ENCODE measurements at places on chromosomes 6 and 20.
A peak's percentile ranks its signal among the peaks of the same experiment; 100 is the strongest.

DNA sequence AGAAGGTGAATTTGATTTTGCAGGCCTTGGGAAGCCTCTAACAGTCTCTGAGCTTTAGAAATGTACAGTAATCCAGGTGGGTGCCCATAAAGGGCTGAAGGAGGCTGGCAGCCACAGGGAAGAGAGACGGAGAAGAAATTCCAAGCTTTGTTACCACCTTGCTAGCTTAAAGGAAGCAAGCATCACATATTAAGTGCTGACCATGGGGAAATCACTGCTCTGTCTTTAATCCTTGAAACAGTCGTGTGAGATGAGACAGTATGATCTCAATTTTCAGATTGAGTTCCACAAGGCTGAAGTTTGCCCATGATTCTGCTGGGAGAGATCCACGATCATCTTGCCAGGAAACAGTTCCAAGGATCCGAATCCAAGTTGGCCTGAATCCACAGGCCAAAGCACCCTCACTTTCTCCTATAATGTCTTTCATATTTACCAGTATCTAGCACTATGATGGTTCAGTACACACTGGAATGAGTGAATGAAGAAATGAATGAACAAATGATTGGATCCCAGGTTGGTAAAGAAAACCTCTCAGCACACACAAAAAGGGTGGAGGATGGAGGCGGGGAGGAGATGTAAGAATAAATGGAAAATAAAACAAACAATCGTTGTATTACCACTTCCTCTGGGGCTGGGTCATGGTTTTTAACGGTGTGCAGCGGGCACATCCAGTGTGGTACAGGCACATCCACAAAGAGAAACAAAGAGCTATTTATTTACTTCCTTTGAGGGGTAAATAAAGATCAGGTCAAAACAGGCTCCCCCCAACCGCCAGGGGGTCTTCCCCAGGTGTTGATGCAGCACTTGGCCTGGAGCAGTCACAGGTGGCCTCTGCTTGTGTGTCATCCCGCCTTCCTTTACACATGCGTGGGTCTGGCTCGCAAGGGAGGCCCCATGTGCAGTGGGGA lies 28.2 kb upstream of the TAF8 start:
- DNase-seq: peak; percentile 39

- no peak for DNase-seq
These were observed 42.1 kb downstream of the IYD start for GRCh38 chr6:150410906-150411305.

DNA sequence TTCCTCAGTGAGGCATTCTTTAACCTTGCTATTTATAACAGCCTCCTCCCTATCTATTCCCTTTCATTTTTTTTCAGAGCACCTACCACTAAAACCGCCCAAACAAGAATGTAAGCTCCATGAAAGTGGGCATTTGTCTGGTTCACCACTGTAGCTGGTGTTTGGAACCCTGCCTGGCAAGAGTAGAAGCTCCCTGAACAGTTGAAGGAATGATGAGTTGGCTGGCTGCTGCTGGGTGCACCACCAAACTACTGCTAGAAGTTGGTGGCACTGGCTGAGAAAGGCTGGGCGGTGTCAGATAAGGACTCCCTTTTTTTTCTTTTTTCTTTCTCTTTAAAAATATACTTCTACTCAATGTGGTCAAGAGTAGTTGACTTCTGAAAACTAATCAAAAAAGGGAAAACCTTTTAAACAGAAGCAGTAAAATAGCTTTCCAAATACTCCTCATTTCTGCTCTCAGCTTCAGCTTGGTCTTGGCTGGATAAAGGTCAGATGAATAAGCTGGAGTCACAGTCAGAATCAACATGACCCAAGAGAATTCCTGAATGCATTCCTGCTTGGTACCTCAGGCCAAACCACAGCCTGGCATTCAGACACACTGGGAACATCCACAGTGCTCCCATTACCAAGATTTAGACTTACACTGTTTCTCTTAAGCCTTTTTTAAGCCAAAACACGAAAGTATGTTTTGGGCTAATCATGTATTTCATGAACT lies 38.0 kb downstream of the RTN4IP1 start:
- peak; percentile 88 for DNase-seq

DNA sequence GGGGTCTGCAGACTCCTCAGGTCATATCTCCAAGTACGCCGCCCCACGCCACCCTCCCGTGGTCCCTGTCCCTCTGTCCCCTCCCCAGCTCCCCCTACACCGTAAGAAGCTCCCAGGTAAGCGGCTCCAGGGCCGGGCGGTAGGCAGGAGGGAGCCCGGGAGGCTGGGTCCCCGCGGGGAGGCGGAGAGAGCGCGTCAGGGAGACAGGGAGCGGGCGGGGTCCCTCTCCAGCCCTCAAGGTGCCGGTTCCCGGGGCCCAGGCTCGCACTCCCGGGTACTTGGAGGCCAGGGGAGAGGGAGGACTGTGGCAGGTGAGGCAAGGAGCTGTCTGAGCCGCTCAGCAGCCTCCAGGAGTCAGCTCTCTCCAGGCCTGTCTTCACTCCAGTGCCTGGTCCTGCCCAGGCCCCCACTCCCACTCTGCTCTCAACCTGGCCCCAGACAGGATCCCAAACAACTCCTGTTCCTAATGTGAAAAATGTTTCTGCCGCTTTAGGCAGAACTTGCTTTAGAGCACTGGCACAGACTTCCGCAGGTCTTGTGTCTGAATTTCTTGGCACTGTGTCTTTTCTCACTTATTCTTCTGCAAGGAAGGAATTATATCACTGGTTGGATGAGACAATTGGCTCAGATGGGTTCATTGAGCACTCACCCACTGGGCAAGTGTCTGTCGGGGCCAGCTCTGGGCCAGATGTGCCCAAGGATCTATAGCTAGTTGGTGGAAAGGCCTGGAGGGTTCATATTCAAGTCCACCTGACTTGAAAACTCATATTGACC lies 36.6 kb downstream of the HLA-G start:
- DNase-seq: no peak

- no peak for DNase-seq
These were observed 211.5 kb downstream of the TMEM200A start for GRCh38 chr6:130577178-130577919.

DNA sequence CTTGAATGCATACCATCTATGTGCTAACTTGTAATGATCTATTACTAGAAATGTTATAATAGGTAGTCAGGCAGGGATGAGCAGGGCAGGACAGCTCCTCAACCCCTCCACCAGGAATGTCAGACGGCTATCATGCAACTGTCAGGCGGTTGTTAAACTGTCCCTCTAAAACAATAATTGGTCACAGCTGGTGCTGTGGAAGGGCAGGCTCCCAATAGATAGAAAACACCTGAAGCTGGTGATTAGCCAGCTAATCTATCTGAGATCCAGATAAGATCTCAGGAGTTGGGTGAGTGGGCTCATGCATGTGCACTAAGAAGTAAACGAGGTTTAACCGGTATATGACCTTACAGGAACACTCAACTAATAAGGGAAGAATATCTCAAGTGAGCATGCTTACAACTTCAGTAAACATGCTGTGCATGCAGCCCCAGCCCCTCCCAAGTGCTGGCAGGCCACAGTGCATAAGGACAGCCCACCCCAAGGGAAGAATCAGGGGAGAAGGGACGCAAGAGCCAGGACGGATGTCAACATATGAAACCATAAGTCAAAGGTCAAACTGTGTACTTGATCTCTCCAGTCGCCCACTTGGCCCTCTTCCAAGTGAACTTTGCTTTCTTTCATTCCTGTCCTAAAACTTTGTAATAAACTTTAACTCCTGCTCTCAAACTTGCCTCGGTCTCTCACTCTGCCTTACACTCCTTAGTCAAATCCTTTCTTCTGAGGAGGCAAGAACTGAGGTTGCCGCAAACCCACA lies 566.2 kb upstream of the NRSN1 start:
- DNase-seq: no peak

- DNase-seq: peak; percentile 46
These were observed 20.1 kb downstream of the CDKAL1 start for GRCh38 chr6:20554326-20554725.

- DNase-seq: no peak
These were observed 38.3 kb upstream of the PDYN start for GRCh38 chr20:2032168-2032567.

DNA sequence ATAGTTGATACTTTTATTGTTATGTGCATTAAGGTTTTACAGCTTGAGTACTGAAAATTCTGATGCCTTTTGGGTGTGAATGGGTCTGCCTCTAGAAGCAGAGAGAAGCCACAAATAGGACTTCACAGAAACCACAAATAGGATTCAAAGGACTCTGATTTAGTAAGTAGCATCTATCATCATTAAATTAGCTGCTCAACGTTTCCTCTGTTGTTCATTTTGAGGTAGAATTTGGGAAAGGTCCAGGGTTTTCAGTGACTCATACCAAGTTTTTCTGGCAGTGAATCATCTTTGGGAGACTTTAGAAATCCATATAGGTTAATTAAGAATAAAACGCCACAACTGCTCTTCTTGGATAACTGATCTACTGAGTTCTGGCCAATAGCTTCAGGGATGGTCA lies 105.1 kb downstream of the PHF3 start:
- peak; percentile 91 for DNase-seq

DNA sequence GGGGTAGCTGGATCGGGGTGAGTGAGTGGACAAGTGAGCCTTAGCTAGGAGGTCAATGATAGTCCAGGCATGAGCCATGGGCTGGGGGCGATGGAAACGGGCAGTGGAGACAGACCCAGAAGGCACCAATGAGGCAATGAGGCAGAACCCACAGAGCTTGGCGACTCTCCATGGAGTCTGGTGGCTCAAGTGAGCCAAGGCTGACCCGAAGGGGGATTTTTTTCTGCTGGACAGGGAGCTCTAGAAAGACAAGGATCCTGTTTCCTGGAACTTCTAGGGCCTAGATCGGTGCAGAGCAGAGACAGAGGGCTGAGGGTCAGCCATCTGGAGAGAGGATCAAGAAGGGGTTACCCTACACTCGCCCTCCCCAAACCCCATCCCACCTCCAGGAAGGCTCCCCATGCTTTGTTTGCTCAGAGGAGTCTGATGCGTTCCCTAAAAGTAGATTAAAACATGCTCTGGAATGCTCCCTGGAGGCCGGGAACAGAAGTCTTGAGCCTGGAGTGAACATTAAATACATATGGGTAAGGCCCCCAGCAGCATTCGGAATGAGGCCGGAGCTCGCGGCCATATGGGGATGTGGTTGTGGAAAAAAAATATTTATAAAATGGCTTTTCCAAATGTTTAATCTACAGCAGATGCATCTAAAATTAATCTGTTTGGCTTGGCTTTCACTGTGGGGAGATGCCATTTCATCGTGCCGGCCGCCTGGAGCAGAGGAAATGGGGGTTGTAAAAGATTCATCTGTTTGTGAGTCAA lies 237.8 kb upstream of the PMEPA1 start:
- DNase-seq: peak; percentile 39

Data from fibroblast of mammary gland (primary cell).